Activated CD4-positive, alpha-beta T cell treated with anti-CD3 and anti-CD28 coated beads for 1 hour (primary cell): ENCODE measurements at places on chromosomes 6 and 20.

GRCh38 chr20:41989935-41990635, 371.9 kb upstream of the CHD6 start:
- no peak for DNase-seq

GRCh38 chr6:84050408-84050807, 16.8 kb downstream of the MRAP2 start:
- no peak for DNase-seq

- DNase-seq: no peak
Observed at GRCh38 chr20:39318911-39319310, 356.8 kb downstream of the DHX35 start.

DNA sequence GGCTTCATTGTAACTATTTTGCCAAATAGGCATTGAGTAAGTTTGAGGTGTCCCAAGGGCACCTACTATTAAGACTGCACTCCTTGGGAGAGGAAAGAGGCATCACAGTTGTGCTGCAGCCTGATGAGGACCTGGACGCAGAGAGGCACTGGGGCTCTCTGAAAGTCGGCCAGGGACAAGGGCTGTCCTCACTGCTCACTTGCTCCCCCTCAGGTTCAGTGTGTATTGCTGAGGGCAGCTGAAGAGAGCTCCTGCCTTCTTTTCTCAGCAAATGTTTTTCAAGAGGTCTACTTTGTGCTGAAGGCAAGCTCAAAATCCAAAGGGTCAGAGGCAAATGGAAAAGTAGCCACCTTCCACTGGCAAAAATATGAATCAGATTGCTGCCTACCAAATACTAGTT, 331.8 kb downstream of the RIMS1 start:
- no peak for DNase-seq

DNA sequence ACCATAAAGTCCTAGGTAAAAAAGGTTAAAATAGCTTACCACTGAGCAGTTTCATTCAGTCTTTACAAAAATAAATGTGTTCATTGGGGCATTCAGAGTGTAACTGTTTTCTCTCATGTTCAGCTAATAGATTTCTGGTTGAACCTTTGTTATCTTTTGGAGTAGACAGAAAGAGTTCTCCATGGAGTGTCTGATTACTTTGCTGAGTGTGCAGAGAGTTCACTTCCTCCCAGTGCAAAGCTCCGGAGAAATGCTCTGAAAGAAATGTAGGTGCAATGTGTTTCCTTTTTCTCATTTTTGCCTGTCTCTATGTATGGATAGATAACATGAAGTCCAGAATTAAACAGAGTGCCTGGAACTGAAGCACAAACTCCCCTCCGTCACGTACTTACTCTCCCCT, 52.6 kb downstream of the JAG1 start:
- DNase-seq: no peak

DNA sequence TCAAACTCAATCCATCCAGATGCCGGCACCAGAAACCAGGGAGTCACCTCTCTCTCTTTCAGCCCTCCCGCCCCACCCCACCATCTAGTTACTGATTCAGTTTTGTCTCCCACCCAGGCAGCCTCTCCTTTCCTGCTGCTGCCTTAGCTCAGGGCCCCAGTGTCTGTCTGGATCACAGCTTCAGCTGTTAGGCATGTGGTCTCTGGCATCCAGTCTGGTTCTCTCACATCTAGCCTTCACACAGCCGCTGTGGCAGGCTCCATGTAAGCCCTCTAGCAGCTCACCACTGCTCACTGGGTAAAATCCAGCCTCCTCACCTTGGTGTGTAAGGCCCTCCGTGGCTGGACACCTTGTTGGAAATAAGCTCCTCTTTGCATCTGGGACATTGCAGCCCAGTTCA, 21.3 kb downstream of the AARS2 start:
- no peak for DNase-seq

- DNase-seq: no peak
Observed at GRCh38 chr6:101747716-101748115, 354.2 kb downstream of the GRIK2 start.

DNA sequence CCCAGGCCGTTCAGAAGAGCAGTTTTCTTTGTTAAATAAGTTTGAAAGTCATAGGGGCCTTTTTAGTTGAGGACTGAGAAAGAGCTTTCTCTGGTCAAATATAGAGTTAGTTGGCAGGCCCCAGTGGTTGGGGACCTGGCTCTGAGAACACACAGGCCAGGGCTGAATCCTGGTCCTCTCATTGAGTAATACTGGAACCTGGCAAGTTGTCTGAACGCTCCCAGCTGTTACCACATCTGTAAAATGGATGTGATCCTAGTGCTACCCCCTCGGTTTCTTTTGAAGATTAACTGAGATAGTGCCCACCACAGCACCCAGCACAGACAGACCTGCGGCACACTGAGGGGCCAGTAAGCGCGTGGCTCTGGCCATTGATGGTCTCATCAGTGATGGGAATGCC, 215.5 kb downstream of the ZDHHC14 start:
- no peak for DNase-seq

DNA sequence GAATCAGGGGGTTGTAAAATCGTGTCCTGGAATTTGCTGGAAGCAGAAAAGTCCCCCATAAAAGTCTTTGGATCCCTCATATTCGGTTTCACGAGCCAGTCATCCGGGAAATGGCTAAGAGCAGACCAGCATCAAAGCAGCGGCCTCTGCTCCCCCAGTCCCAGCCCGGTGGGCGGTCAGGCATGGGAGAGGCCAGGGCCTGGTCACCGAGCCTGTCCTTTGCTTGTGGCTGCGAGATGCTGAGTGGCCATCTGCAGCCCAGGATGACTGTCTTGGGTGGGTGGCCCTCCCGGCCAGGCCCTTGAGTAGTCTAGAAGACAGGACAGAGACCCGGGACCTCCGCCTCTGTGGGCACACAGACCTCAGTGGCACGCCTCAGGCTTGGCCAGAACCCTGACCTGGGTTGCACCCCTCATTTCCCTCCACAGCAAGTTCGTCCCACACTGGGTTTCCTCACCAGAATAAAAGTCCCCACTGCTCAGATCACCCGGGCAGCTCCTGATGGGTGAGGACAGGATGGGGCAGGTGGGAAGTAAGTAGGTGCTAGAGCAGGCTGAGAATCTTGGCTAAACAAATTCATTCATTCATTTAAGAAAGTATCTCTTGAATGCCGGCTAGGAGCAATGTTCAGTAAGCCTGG, 172.1 kb downstream of the BMP7 start:
- no peak for DNase-seq

DNA sequence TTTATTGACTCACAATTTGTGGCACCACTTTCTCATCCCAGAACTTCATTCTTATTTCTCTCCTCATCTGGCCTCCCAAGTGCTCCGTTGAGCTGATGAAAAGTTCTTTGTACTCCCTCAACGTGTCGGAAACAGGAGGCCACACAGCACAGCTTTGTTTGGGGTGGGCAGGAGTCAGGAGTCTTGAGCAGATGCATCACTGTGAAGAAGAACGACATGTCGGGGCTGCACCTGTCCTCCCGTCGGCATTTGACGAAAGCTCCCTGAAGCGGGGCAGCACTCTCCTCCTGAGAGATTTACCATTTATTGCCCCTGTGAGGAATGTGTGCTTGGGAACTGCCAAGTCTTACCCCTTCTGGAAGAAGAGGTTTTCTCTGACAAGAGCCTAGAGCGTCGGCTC, 28.1 kb downstream of the TAF8 start:
- DNase-seq: no peak

GRCh38 chr20:45095805-45096238, 5.1 kb downstream of the KCNS1 start:
- DNase-seq: no peak

DNA sequence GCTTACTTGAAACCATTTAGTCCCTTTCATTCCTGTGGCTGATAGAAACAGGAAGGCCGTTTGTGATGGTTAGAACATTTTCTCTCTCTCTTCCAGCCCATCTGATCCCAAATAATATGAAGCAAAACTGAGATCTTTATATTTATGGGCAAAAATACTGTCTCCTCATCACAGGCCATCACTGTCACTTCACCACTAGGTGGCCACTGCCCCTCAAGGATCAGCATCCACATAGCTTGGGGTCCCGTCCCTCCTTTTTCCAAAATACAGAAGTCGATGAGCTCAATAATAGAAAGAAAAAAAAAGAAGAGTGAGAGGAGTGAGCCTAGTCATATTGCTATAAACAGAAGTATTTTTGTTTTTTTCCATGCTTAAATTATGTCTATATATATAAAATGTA, 46.4 kb upstream of the LAMP5 start:
- DNase-seq: no peak

DNA sequence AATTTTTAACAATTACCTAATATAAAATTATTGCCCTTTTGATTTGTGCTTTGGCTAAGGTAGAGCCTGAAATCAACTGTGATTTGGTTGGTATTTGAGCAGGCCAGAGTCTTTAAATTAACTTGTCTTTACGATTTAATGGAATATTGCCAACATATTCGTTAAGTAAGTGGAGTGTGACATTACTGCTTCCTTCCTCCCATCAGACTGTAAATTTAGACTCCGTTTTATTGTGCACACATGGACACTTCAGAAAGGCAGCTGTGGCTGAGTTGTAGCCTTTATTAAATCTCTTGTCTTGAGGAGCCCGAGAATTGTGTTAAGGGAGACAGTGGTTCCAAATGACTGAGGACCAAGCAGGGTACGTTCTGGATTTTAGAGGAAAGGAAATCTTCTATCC, 57.4 kb downstream of the CAP2 start:
- no peak for DNase-seq

DNA sequence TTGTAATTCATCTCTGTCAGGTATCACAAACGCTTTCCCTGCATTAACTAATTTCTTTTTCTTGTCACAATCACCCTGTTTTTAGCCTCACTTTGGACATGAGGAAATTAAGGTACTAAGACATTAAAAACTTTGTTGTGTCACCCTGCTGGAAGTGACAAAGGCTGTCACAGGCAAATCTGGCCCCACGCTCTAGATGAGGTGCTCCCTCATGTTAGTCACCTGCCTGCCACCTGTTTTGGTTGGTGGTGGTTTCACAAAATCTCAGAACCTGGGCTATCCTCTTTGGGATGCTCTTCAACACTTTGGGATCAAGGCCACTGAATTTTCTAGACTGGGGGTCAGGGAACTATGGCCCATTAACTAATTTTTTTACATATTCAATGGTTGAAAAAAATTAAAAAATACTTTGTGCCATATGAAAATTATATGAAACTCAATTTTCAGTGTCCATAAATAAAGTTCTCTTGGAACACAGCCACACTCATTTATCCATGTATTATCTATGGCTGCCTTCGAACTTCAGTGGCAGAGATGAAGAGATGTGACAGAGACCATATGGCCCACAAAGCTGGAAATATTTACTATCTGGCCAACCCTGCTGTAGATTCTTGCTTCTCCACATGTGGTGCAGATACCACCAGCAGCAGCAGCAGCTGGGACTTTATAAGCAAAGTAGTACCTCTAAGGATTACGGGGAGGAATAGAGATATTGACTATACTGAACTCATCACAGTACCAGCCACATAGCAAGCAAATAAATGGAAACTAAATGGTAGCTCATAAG, 16.1 kb upstream of the TNFAIP3 start:
- DNase-seq: no peak
